ENCODE measurements at places on chromosomes 5 and 9.

DNA sequence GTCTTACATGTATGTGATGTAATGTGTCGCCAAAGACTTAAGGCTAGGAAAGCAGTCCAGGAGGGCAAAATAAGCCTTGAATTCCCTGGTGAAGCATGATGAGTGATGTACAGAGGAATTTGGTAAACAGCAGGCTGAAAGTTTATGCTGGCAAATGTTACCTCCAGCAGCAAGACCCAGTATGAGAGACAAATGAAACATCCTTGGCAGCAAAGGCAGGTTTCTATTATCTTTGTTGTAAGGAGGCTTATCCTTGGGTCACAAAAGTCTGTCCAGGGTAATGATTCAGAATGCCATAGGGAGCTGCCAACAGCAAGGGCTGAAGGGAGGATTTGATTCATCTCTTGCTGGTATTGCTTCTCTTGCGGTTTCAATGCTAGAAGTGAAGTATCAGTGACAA is 75.9 kb upstream of the HTR4 start:
- DNase-seq = no peak

DNA sequence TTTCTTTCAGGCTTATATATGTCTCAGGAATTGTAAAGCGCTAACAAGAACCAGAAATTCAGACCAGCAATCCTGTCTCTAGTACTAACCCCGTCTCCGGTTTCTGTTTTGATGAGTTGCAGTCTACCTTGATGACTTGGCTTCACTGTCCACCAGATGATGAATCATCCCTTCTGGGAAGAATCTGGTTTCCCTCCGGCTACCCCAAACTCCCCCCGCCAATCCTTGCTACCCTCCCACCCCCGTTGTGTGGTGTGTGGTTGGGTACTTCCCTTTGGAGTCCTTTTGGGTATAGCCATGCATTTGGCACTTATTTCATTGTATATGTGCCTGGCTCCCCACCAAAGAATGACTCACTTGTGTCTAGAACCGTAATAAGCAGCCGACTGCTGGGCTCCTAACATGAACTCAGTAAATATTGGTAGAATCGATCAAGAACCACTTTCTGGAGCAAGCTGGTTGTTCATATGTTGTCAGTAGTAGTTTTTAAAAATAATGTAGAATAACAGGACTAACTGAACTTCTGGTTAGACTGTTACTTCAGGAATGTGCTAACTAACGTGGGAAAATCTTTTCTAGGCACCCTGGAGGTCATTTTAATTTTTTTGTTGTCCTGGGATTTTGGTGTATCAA is 8.3 kb upstream of the TGFBI start:
- DNase-seq = no peak

GRCh38 chr9:92001244-92001643 is 51.2 kb upstream of the ROR2 start:
- no peak for DNase-seq

- no peak for DNase-seq
Measured at GRCh38 chr5:95870105-95870672, 47.7 kb upstream of the GLRX start.

GRCh38 chr5:89513299-89514044 is 630.5 kb upstream of the MEF2C start:
- no peak for DNase-seq

GRCh38 chr9:102631559-102631958 is 363.6 kb upstream of the CYLC2 start:
- no peak for DNase-seq

GRCh38 chr5:85605381-85605780 is 1012.4 kb upstream of the COX7C start:
- DNase-seq = no peak

DNA sequence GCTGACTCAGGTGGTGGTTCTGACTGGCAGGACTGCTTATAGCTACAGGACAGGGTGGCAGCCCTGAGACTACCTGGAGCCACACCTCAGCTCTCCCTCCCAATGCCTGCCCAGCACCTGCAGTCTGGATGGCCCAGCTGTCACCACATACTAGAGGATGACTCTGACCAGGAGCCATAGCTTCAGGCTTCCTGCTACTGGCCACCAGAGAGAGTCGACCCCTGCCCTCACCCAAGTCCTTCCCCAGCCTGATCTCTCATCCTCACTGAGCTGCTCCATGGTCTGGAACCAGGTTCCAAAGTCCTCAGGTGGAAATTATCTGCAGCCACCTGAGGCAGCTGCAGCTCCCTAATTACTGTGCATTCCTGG is 25.6 kb upstream of the TDRD7 start:
- DNase-seq = no peak

DNA sequence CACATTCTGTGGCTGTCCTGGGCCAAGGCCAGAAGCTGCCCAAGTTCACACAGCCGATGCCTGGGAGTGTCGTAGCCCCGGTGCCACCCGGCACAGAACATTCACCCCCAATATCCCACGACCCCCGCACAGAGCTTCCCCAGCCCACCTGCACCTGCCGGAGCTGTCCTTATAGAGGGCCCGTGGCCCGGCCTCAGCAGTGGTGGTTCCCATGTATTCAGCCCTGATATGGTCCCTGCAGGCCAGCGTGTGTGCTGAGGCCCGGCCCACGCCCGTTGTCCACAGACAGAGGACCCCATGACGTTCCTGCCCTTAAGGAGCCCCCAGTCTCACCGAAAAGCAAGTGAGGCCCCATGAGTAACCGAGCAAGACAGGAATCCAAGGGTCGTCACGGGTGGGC is 5.3 kb upstream of the GFI1B start:
- DNase-seq = no peak

DNA sequence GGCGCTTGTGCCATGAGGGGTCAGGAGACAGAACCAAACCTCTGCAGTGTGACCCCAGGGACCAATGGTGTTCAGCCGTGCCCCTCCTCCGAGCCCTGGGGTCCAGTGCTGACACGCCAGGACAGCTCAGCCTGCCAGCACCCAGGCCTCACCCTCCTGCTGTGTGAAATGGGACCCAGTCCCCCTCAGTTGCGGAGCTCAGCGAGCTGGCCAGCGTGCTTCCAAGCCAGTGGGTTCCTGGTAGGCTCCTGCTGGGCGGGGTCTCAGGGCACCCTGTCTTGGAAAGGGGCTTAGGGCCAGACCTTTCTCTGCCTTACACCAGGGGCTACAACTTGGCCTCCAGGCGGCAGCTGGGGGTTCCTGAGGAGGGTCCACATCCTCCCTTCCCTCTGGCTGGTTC is 4.4 kb downstream of the RNF44 start:
- no peak for DNase-seq

DNA sequence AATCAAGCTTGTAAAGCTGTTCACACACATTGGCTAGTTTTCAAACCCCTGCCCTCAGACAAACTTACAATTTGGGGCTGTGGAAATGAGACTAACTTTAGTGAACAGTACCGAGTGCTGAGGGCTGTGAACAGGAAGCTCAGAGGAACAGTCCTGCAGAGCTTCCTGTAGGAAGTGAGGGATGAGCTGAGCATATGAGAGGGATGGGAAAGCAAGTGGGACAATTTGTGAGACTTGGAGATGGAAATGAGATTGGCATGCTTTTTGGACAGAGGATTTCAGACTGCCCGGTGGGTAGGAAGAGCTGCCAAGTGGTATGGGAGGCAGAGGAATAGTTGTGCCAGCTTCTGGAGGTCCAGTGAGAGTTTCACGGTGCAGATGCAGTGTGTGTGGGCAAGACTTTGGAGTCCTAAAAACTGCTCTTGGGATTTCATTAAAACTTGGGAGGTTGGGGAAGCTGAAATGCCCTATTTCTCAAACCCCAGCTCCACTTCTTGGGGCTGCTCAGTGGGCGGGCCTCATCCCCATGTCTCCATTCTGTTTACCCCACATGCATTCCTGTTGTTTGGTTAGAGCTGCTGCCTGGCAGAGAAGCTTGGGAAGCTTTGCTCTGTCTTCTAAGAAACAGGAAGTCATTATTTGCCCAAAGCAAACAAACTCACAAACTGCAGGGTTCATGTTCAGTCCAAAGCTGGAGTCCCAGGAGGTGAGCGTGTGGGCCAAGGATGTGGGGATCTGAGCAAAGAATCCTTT is 267.5 kb downstream of the ZSWIM6 start:
- DNase-seq = no peak

DNA sequence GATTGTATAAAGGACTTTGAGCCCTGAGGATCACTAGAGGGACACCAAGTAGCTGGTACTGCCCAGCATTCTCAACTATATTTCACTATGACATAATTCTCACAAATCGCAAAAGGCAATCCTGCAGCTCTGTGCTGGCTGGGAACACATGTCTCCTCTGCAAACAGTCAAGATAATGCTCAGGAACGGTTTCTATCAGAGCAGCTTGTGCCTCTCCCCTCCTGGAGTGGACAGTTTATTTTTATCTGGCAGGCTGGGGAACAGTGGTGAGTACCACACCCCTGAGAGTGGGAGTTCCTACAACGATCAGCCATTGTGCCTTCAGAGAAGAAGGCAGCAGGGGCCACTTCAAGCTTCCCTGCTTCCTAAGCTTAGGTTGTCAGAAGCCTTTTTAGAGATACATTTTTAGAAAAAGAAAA is 65.8 kb downstream of the ERAP1 start:
- DNase-seq = no peak

GRCh38 chr5:11251247-11251646 is 490.2 kb upstream of the DAP start:
- no peak for DNase-seq

GRCh38 chr5:90264689-90265544 is 144.6 kb downstream of the CETN3 start:
- DNase-seq = peak; percentile 38

DNA sequence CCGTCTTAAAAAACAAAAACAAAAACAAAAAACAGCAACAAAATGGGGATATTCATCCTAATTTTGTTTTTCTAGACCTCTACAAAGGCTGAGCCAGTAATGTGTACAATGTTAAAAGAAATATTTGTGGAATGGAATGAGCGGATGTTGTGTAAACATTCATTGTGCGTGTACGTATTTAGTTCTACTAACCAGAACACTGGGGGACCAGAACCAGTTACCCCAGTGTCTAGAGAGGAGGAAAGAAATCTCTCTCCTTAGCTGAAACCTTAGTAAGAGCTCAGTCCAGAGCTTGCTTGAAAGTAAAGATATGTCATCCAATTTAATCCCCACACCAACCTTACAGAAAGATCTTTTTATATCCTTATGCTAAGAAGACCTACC is 106.7 kb upstream of the CPEB4 start:
- no peak for DNase-seq

- no peak for DNase-seq
Measured at GRCh38 chr9:99262949-99263418, 40.9 kb downstream of the SEC61B start.

DNA sequence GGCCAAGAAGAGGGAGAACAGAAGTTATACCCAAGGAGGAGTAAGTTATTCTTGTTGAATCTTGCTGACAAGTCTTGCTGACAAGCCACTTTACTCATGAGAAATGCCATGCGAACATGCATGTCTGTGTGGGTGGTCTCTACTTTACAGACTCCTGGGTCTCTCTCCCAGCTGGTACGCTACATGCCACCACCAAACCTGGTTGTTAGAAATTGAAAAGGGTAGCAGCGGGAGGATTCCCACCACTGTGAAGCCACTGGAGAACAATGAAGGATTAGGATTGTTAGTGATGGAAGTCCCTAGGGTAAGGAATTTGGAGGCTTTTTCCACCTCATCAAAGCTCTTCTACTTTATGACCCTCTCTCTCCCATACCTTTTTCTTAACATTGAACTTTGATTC is 53.6 kb upstream of the GABRB2 start:
- DNase-seq = no peak

GRCh38 chr5:42561656-42562055 is 138.4 kb downstream of the GHR start:
- no peak for DNase-seq

GRCh38 chr9:18297056-18297841 is 176.7 kb upstream of the ADAMTSL1 start:
- no peak for DNase-seq

- DNase-seq = peak; percentile 76
Measured at GRCh38 chr5:67206929-67207328, 10.3 kb upstream of the CD180 start.

DNA sequence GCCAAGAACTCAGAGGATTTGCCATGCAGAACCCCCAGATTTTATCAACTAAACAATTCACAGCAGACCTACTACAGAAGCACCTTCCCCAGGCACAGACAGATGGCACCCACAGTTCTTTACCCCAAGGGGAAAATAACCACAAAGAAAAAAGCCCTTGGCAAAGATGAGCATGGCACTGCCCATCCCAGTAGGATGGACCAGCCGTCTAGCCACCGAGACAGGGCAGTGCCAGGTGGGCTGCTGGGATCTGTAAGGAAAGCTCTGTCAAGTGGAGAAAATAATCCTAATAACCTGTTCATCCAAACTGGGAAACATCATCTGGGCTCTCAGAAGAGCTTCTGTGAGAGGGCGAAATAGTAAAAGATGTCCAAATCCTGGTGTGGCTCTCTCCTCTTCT is 130.0 kb downstream of the COL23A1 start:
- no peak for DNase-seq

GRCh38 chr9:93292664-93293328 is 108.9 kb downstream of the WNK2 start:
- DNase-seq = no peak

GRCh38 chr5:146659961-146660360 is 144.0 kb upstream of the GPR151 start:
- no peak for DNase-seq

- no peak for DNase-seq
Measured at GRCh38 chr9:119074017-119074416, 295.2 kb downstream of the BRINP1 start.

DNA sequence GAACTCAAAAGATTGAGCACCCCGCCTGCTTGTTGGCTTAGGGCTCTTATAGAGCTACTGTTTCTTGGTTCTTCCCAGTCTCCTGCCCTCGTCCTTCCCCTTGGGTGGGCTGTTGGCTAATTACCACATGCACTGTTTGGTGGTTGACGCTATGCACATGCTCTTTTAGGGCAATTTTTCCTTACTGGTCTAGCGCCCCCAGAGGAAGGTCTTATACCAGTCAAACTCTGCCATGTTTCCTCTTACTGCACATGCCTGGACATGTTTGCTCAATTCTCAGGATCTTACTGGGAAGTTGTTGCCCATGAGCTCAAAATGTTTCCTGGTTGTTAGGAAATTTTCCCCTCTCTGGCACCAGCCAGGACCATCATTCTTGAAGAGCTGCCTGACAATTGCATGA is 101.9 kb downstream of the SLC28A3 start:
- no peak for DNase-seq

DNA sequence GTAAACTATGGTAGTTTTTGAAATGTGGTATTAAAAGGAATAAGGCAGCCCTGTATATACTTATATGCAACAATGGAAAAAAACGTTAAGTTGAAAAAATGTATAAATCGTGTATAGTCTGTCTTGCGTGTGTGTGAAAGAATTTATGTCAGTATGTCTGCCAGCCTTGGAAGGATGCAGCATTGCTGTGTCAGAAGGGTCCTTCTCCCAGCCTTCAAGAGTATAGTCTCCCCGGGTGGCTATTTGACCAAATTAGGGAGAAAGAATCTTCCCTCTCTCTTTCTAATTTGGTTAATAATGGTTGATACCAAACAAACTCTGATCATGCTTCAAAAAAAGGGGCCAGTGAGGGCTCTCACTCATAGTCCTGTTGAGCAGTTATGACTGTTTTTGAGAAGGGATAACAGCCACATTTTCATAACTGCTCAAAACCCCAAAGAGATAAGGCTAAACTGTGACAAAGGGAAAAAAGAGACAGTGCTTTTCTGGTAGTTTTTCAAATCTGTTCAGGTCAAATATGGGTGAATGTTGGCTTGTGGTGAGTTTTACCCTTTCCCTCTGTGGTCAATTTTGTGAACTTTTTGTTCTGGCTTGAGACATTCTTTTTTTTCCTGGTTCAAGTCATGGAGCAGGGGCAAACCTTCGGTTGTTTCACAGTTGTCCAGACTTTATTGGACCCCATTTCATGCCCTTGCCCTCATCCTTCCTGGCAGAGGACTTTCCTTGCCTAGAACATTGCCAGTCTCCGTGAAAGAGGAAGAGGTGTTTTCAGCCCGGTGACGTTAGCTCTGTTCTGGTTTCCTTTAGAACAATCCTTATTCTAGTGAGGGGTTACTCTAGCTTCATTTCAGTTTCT is 21.0 kb downstream of the SNX30 start:
- no peak for DNase-seq
